GM12878 (cell line): ENCODE measurements at places on chromosomes 12 and 14.
A peak's percentile ranks its signal among the peaks of the same experiment; 100 is the strongest.

GRCh38 chr12:20028033-20028432 is 340.3 kb upstream of the PDE3A start:
- H3K27ac ChIP-seq: no peak overlapping the region
- no peak overlapping the region for H3K4me3 ChIP-seq
- H3K4me1 ChIP-seq: no peaks in the 10 kb centered on the region
- H3K36me3 ChIP-seq: no peaks in the 10 kb centered on the region

DNA sequence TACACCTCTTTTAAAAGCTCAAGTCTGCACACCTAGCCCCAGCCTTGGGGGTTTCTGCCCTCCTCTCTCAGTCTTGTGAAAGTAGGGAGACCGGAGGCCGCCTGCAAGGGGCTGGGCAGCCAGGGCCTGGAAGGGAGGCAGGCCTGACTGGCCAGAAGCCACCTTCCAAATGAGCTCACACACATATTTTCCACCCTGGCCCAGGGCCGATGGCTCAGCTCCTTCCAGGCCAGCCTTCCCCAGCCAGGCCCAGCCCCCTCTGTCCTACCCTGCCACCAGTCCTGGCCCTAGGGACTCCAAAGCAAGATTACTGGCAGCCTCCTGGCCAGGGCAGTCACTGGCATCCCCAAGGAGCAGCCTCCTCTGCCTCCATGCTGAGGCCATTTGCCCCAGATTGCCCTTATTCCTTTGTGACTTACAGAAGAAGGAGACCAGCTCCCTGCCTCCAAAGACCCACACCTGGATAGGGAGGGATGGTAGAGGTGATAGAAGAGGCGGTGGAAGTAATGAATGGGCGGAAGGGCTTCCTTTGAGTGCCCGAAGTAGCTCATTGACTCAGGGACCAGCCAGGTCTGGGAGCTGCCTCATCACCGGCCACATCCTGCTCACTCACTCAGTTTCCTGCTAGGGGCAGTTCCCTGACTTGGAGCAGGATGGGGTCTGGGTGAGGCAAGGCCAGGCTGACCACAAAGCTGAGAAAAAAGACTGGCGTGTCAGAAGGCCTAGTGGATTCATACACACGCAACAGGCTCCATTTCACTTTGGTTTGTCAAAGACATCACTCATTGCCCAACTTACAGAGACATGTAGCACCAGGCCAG is 14.8 kb downstream of the MMP14 start:
- no peaks in the 10 kb centered on the region for H3K36me3 ChIP-seq
- no peak for DNase-seq
- no peak overlapping the region for H3K4me3 ChIP-seq
- H3K27ac ChIP-seq: peak overlapping the region; percentile 18; the same call in 1 of the 2 replicates
- H3K27me3 ChIP-seq: no peaks in the 10 kb centered on the region

- no peak overlapping the region for H3K27ac ChIP-seq
- no peak for DNase-seq
- H3K4me1 ChIP-seq: no peaks in the 10 kb centered on the region
Measured at GRCh38 chr14:21077672-21078071, 7.6 kb downstream of the ARHGEF40 start.

DNA sequence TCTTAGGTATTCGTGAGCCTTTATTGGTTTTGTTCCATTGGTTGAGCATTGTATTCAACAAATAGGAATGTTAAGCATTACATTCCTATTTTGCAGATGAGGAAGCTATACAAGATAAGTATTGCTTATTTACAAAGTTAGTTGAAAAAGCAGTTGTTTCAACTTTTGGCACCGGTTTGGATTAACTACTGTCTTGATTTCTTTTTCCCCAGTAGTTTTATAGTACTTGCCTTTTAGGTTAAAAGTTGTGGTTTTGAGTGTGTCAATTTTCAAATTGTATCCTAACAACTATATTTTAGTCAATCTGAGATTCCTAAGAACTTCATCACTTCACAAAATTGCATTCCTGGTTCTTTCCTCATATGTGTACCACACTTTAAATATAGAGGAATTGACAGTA is 23.8 kb upstream of the MBIP start:
- no peaks in the 10 kb centered on the region for H3K4me1 ChIP-seq
- H3K36me3 ChIP-seq: no peaks in the 10 kb centered on the region
- no peak for DNase-seq
- H3K4me3 ChIP-seq: no peak overlapping the region

GRCh38 chr14:100065111-100065871 is at the start of gene EVL:
Gene EVL (plus strand): TSS chr14:100065422. CDS start chr14:100065501, 79 bp downstream.
- no peaks in the 10 kb centered on the region for H3K27me3 ChIP-seq
- H3K27ac ChIP-seq: peak within 1 kb of the TSS; percentile 84
- H3K4me3 ChIP-seq: peak within 1 kb of the TSS; percentile 75
- H3K4me1 ChIP-seq: peaks cover 56% of the 10 kb centered on the region
- no peaks in the 10 kb centered on the region for H3K36me3 ChIP-seq

GRCh38 chr12:78916845-78917480 is 52.4 kb downstream of the SYT1 start:
- H3K36me3 ChIP-seq: no peaks in the 10 kb centered on the region
- no peaks in the 10 kb centered on the region for H3K4me1 ChIP-seq

- H3K27me3 ChIP-seq: peaks cover 21% of the 10 kb centered on the region
- DNase-seq: no peak
- no peaks in the 10 kb centered on the region for H3K36me3 ChIP-seq
- H3K4me3 ChIP-seq: no peak overlapping the region
- H3K4me1 ChIP-seq: no peaks in the 10 kb centered on the region
Measured at GRCh38 chr12:111035578-111036301, 115.4 kb upstream of the MYL2 start.

- no peaks in the 10 kb centered on the region for H3K27me3 ChIP-seq
- no peaks in the 10 kb centered on the region for H3K4me1 ChIP-seq
- no peak overlapping the region for H3K27ac ChIP-seq
- H3K36me3 ChIP-seq: no peaks in the 10 kb centered on the region
- no peak overlapping the region for H3K4me3 ChIP-seq
- no peak for DNase-seq
Measured at GRCh38 chr12:10618338-10618987, 5.1 kb upstream of the MAGOHB start.

GRCh38 chr14:61607570-61608244 is 87.6 kb upstream of the HIF1A start:
- no peak overlapping the region for H3K4me3 ChIP-seq
- DNase-seq: no peak
- no peaks in the 10 kb centered on the region for H3K27me3 ChIP-seq
- H3K4me1 ChIP-seq: no peaks in the 10 kb centered on the region
- no peaks in the 10 kb centered on the region for H3K36me3 ChIP-seq

- no peaks in the 10 kb centered on the region for H3K27me3 ChIP-seq
- no peaks in the 10 kb centered on the region for H3K36me3 ChIP-seq
- DNase-seq: no peak
- no peak overlapping the region for H3K4me3 ChIP-seq
- H3K27ac ChIP-seq: no peak overlapping the region
Measured at GRCh38 chr14:54471641-54472040, 17.1 kb downstream of the GMFB start.

- peaks cover 4% of the 10 kb centered on the region for H3K27me3 ChIP-seq
- no peaks in the 10 kb centered on the region; the same call in 1 of the 2 replicates for H3K4me1 ChIP-seq
- H3K36me3 ChIP-seq: no peaks in the 10 kb centered on the region
- no peak for DNase-seq
- H3K27ac ChIP-seq: no peak overlapping the region
- peak overlapping the region; percentile 48; the same call in 1 of the 2 replicates for H3K4me3 ChIP-seq
Measured at GRCh38 chr14:22980672-22981089, 1.7 kb downstream of the AJUBA start.

- no peak overlapping the region for H3K4me3 ChIP-seq
- H3K27ac ChIP-seq: no peak overlapping the region
- no peaks in the 10 kb centered on the region for H3K36me3 ChIP-seq
- no peaks in the 10 kb centered on the region for H3K4me1 ChIP-seq
Measured at GRCh38 chr12:114321524-114321923, 84.4 kb downstream of the TBX5 start.

DNA sequence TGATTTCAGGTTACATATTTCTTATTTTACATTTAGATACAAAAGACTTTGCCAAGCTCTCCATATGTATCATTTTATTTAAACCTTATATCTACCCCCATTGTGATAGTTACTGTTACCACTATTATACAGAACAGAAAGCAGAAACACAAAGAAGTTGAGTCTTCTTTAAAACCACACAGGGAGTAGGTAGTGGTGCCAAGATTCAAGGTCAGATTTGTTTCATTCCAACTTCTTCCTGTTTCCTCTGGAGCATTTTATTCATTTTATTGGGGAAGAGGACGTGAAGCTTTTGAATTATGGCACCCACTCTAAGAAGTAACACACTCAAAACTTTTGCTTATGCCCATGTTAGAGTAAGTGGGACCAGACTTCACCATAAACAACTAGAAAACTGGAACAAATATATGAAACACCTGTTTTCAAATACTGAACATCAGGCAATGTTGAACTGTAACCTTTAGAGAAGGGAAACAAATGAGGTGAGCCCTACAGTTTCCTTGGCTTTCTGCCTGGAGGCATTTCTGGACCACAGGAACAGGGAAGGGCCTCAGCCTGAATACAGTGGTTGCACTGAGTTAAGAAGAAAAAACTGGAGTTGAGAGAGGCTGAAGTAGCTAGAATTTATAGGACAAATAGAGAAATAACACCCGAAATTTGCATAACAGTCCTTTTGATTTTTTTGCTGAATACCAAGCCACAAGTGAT is 160.4 kb upstream of the SSTR1 start:
- DNase-seq: no peak
- H3K27ac ChIP-seq: no peak overlapping the region

GRCh38 chr12:123062681-123063486 is 82.4 kb downstream of the ARL6IP4 start:
- no peaks in the 10 kb centered on the region for H3K36me3 ChIP-seq
- H3K4me3 ChIP-seq: no peak overlapping the region
- peaks cover 15% of the 10 kb centered on the region for H3K4me1 ChIP-seq
- H3K27me3 ChIP-seq: no peaks in the 10 kb centered on the region
- DNase-seq: no peak

- H3K4me3 ChIP-seq: no peak overlapping the region
- no peaks in the 10 kb centered on the region for H3K36me3 ChIP-seq
- H3K4me1 ChIP-seq: no peaks in the 10 kb centered on the region; the same call in 1 of the 2 replicates
- H3K27me3 ChIP-seq: no peaks in the 10 kb centered on the region
- H3K27ac ChIP-seq: no peak overlapping the region
Measured at GRCh38 chr14:105602799-105603793, 76.7 kb downstream of the TMEM121 start.

- no peaks in the 10 kb centered on the region for H3K36me3 ChIP-seq
- no peak overlapping the region for H3K27ac ChIP-seq
- H3K4me3 ChIP-seq: no peak overlapping the region
- H3K4me1 ChIP-seq: peaks cover 14% of the 10 kb centered on the region
Measured at GRCh38 chr12:123113026-123113425, 37.9 kb downstream of the PITPNM2 start.

- no peak overlapping the region for H3K4me3 ChIP-seq
- no peak overlapping the region for H3K27ac ChIP-seq
- H3K27me3 ChIP-seq: no peaks in the 10 kb centered on the region
- no peaks in the 10 kb centered on the region for H3K36me3 ChIP-seq
Measured at GRCh38 chr14:80844872-80845271, 96.7 kb downstream of the CEP128 start.

DNA sequence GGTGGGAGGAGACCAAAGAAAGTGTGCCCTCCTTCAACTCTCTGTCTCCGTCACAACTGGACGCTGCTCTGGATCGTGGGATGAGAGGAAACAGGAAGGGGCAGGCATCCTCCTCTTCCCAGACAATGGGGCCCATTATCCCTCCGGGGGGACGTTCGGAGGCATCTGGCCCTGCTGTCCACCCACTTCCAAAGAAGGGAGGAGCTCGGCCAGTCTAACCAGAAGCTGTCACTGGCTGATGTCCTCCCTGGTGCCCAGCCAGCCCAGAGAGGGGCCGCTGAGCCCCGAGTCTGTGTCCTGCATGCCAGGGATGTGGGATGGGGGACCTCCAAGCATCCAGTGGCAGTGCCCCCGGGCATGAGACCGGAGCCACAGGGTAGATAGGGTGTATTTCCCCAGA is 39.8 kb upstream of the MEG3 start:
- H3K27me3 ChIP-seq: no peaks in the 10 kb centered on the region
- no peaks in the 10 kb centered on the region for H3K4me1 ChIP-seq
- no peaks in the 10 kb centered on the region for H3K36me3 ChIP-seq
- no peak for DNase-seq
- H3K4me3 ChIP-seq: no peak overlapping the region

- no peaks in the 10 kb centered on the region; the same call in none of the 2 replicates for H3K27me3 ChIP-seq
- H3K4me3 ChIP-seq: no peak overlapping the region
- no peak overlapping the region for H3K27ac ChIP-seq
- H3K36me3 ChIP-seq: no peaks in the 10 kb centered on the region
- no peak for DNase-seq
- H3K4me1 ChIP-seq: no peaks in the 10 kb centered on the region
Measured at GRCh38 chr12:532908-533565, 73.3 kb downstream of the B4GALNT3 start.

- DNase-seq: no peak
- H3K27ac ChIP-seq: no peak overlapping the region
- peaks cover 3% of the 10 kb centered on the region; the same call in 1 of the 2 replicates for H3K4me1 ChIP-seq
- no peaks in the 10 kb centered on the region for H3K36me3 ChIP-seq
Measured at GRCh38 chr12:66679461-66680084, 697 bp upstream of the GRIP1 start.

- peaks cover 5% of the 10 kb centered on the region for H3K4me1 ChIP-seq
- H3K36me3 ChIP-seq: no peaks in the 10 kb centered on the region
- no peak overlapping the region for H3K4me3 ChIP-seq
Measured at GRCh38 chr12:47276621-47277309, 197.0 kb upstream of the AMIGO2 start.

- H3K27me3 ChIP-seq: no peaks in the 10 kb centered on the region
- H3K36me3 ChIP-seq: no peaks in the 10 kb centered on the region
- peak overlapping the region; percentile 75 for H3K4me3 ChIP-seq
- peak overlapping the region; percentile 66 for H3K27ac ChIP-seq
Measured at GRCh38 chr12:132492951-132493350, 3.0 kb downstream of the FBRSL1 start.

- no peak for DNase-seq
- no peaks in the 10 kb centered on the region for H3K36me3 ChIP-seq
- no peak overlapping the region for H3K4me3 ChIP-seq
Measured at GRCh38 chr12:23415180-23415579, 534.3 kb downstream of the SOX5 start.

DNA sequence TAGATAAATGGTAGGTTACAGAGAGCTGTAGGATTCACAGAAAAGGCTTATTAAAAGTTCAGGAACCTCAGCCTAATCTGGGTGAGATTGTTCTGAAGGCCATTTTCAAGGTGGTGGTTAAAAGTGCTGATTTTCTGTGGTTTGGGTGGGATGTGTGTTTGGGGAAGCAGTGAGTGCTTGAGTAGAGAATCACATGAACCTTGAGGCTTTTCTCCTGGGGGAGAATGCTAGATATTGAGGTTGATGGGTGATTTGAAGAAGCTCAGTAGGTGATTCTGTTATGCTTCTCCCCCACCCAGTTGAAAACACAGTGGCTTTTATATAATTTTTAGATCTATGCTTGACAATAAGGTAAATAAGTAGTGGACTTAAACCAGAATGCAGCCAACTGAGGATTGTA is 420.9 kb downstream of the PCNX1 start:
- no peaks in the 10 kb centered on the region; the same call in 1 of the 2 replicates for H3K36me3 ChIP-seq
- H3K4me3 ChIP-seq: peak overlapping the region; percentile 18; the same call in 1 of the 2 replicates
- H3K4me1 ChIP-seq: peaks cover 60% of the 10 kb centered on the region
- peak; percentile 66 for DNase-seq

- no peaks in the 10 kb centered on the region for H3K36me3 ChIP-seq
- H3K4me1 ChIP-seq: no peaks in the 10 kb centered on the region
- no peak overlapping the region for H3K27ac ChIP-seq
- no peaks in the 10 kb centered on the region for H3K27me3 ChIP-seq
- DNase-seq: no peak
Measured at GRCh38 chr12:105279460-105280056, 43.6 kb upstream of the APPL2 start.

- H3K4me3 ChIP-seq: no peak overlapping the region
- no peaks in the 10 kb centered on the region for H3K4me1 ChIP-seq
- no peak overlapping the region for H3K27ac ChIP-seq
- H3K36me3 ChIP-seq: no peaks in the 10 kb centered on the region
- DNase-seq: no peak
Measured at GRCh38 chr12:31783996-31784645, 55.3 kb upstream of the AMN1 start.

- no peak for DNase-seq
- H3K4me3 ChIP-seq: no peak overlapping the region
Measured at GRCh38 chr14:65478596-65478995, 66.1 kb downstream of the FUT8 start.
